ENCODE measurements at places on chromosomes 6 and 20.

DNA sequence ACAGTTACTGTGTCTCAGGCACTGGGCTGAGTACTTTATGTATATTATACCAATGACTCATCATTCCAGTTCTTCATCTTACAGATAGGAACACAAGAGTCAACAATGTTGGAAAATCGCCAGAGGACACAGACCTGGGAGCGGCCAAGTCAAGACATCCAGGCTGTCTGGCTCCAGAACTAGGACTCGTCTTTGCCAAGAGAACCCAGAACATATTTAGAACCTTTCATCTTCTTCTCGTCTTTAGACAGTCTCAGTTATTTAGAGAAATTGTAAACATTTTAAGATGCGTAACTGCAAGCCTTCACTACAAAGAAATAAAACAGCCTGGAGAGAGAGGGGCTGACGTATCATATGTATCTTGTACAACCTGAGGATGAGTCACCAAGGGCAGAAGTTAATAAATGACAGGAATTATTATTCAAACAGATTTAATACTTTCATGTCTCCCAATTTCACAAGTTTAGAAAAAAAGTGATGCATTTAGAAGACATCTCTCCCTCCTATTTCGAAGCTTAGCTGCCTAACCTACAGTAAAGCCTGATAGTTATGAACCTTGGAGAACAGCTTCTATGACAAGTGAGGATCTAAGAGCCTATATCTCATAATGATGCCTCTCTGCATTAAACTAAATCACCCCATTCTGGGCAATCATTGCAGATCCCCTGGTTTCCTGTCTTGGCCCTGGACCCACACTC lies 43.4 kb downstream of the SLC22A3 start:
- peak; percentile 81 for DNase-seq

DNA sequence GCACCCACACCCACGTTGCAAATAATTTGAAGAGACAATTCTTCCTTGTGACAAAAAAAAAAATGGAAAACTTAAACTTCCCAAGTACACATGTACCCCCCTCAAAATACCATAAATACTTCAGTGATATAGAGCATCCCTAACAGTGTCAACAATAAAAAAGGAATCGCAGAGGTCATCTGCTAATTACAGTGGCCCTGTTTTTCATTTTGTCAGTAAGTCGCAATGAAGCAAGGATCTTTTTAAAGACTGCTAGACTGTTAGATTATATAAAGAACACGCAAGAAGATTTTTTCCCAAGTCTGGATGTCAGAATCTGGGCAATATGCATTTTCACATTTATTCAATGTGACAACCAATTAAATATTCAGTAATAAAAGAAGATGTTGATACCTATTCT lies 93.9 kb downstream of the EPB41L2 start:
- DNase-seq = no peak

DNA sequence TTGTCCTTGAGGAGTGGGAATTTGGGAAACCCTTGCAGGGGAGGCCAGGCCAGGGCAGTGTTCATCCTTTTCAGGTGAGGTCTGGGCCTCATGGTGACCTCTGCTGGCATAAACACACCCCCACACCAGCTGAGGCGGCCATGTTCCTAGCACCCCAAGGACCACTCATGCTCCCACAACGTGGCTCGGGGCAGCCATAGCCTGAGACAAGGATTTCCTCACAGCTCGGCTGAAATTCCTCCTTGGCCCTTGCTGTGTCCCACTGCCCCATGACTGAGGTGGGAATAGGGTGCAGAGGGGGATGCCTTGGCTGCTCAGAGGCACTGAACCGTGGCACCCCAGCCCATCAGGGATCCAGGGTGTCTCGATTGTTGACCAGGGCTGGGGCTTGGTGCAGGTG lies 27.3 kb upstream of the SPDEF start:
- no peak for DNase-seq

DNA sequence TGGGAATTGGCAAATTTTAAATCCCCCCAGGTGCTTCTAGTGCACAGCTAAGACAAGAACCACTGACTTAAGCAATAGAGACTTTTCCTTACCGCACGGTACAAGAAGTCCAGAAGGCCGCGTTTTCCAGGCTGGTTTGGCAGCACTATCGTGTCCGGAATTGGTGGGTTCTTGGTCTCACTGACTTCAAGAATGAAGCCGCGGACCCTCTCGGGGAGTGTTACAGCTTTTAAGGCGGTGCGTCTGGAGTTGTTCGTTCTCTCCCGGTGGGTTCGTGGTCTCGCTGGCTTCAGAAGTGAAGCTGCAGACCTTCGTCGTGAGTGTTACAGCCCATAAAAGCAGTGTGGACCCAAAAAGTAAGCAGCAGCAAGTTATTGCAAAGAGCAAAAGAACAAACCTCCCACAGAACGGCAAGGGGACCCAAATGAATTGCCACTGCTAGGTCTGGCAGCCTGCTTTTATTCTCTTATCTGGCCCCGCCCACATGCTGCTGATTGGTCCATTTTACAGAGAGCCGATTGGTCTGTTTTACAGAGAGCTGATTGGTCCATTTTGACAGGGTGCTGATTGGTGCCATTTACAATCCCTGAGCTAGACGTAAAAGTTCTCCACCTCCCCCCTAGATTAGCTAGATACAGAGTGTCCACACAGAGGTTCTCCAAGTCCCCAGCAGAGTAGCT lies 264.5 kb downstream of the PREX1 start:
- no peak for DNase-seq

DNA sequence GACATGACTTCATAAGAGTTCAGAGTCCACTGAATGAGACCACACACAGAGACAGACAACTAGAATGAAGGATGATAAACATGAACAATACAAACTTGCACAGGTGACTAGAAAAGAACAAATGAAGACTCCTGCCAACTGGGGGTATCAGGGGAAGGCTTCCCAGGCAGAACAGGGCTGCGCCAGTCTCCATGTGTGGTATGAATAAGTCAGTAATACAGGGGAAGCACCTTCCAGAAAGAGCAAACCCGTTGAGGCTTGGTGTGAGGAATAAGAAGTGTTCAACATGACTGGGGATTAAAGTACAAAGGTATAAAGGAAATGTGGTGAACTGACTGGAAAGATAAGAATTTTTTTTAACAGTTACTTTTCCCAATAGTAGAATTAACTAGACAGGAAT lies 3.7 kb upstream of the SLC17A2 start:
- no peak for DNase-seq

DNA sequence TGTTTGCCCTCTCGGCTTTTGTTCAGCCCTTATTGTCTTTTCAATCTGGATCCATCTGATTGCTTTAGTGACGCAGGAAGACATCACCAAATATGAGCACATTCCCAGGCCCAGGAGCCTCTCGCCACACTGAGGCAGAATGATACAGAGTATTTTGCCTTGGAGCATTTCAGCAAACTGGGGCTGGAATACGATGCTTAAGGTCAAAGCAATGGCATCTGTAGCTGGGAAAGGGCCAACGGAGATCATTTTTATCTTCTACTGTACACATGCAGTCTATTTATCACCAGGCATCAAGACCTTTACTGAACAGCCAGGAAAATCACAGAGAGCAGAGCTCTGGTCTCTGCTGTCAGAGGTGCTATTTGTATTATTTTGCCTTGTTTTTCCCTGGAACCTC lies 655.3 kb downstream of the RNF144B start:
- no peak for DNase-seq

DNA sequence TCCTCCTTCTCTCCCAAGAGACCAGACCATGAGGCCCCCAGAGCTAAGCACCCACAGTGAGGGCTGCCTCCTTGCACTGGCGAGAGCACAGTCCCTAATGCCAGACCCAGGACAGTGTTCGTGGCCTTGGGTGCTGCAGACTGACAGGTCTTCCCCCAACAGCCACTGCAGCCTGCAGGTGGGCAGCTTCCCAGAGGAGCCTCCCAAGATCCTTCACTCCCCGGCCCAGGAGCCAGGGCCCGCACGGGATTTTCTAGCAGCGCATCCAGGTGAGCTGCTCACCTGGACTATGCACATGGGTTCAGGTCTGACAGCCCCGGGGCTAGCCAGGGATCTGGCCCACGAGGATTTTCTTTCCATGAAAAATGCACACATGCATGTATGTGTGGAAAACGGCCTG lies 41.7 kb downstream of the SUMO4 start:
- no peak for DNase-seq

DNA sequence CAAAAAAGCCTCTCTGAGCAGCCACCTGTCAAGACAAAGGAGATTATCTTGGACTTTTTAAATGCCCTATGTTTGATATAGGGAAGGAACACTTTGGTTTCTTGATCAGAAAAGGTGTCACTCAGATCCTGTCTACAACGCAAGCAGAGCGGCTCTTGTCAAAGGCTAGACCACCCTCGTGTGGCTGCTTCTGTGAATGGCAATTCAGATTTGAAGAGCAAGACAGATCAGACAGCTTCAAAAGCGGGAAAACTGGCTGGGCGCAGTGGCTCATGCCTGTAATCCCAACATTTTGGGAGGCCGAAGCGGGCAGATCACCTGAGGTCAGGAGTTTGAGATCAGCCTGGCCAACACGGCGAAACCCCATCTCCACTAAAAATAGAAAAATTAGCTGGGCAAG lies 10.1 kb upstream of the NXT1 start:
- DNase-seq = peak; percentile 91

All from choroid plexus epithelial cell (primary cell).